SK-MEL-5 (cell line): ENCODE measurements at places on chromosomes 5 and 9. TPM values are rescaled to one million over a fixed set of nuclear protein-coding genes. Genes with fewer than 3 reads are reported as not detected.
A peak's percentile ranks its signal among the peaks of the same experiment; 100 is the strongest.

GRCh38 chr9:70142101-70142500 is 98.5 kb downstream of the MAMDC2 start:
- no peak for DNase-seq

- no peak for DNase-seq
Measured at GRCh38 chr5:111929867-111930266, 172.9 kb upstream of the NREP start.

DNA sequence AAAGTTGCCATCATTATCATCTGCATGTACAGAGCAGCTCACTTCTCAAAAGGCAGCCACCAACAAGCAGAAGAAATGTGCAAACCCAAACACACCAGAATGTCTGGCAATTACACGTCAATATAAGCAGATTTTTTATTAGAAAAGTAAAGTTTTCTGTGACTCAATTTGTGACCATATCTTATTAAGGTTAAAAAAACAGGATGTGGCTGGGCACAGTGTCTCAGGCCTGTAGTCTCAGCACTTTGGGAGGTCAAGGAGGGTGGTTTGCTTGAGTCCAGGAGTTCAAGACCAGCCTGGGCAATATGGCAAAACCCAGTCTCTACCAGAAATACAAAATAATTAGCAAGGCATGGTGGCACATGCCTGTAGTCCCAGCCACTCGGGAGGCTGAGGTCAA is 176.7 kb downstream of the FANCC start:
- DNase-seq = no peak

DNA sequence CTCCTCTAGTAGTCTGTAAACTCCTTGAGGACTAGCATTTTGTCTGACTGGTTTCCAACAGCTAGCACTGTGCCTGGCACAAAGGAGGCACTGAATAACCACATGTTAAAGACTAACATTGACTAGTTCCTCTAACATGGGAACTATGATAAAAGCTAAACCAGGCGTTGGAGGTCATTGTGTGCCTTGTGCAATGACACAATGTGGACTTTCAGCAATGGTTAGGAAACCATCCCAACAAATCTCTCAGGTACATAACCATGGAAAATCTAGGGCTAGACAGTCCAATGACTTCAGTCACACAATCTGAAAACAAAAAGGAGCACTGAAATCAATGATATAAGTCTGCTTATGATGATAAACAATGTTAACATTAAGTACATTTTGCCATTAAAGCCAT is 200.6 kb downstream of the DCP2 start:
- no peak for DNase-seq

- DNase-seq = no peak
Measured at GRCh38 chr5:179595916-179596315, 27.6 kb downstream of the HNRNPH1 start.

DNA sequence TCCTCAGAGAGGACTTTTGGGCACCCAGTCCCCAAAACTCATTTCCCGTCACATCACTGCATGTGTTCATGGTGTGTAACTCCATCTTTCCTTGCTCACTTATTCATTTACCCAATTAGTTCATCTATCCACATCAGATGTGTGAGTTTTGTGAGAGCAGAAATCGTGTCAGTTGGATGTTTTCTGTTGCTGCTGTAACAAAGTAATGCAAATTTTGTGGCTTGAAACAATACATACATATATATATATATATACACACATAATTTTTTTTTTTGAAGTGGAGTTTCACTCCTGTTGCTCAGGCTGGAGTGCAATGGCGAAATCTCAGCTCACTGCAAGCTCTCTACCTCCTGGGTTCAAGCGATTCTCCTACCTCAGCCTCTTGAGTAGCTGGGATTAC is 70.5 kb upstream of the BOD1 start:
- no peak for DNase-seq

DNA sequence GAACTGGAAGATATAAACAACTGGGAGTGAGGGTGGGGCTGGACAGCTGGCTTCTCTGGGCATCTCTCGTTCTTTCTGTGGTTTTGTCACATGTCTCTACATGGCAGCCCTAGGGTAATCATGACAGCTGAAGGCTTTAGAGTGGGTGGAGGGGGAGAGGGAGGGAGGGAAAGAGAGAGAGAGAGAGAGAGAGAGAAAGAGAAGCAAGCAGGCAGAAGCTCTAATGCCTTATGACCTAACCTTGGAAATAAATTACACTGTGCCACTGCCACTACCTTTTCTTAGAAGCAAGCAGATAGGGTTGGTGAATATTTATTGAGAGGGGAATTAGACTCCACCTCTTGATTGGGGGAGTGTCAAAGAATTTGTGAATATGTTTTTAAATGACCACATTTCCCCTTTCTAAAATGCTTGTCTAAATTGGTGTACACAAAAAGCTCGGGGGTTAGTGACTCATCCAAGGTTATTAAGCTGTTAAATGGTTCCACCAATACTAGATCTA is 2.6 kb upstream of the DAPK1 start:
- peak; percentile 91 for DNase-seq

DNA sequence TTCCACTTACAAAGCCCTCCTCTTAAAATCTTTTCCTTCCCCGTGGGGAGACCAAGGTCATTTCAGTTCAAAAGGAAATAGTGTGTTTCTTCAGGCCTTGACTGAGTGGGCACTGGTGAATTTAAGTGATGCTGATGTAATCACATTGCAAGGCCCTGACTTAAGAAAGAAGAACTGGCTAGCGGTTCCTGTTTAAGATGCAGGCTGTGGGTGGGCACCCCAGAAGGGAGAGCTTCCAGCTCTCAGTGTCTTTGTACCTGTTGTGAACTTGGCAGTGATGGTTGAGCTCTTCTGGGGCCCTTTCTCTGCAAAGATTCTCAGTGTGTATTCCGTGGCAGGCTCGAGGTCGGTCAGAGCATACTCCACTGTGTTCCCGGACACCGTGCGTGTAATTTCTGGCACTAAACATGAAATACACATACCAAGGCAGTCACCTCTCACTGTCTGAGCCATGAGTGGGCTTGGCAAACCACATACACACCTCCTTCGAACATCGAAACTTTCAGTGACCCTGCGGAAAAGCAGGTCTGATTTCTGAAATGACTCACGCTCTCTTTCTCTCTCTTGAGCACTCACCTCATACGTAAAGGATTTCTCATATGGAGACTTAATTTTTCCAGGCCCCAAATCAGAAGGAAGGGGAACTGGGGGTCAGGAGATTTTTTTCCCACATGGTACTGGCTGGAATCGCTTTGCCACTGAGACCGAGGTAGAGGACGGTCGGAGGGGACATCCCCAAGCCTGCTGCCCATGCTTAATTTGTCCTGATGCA is 81.9 kb downstream of the TNC start:
- DNase-seq = no peak

GRCh38 chr5:57102905-57103255 is 71.0 kb upstream of the GPBP1 start:
- no peak for DNase-seq

DNA sequence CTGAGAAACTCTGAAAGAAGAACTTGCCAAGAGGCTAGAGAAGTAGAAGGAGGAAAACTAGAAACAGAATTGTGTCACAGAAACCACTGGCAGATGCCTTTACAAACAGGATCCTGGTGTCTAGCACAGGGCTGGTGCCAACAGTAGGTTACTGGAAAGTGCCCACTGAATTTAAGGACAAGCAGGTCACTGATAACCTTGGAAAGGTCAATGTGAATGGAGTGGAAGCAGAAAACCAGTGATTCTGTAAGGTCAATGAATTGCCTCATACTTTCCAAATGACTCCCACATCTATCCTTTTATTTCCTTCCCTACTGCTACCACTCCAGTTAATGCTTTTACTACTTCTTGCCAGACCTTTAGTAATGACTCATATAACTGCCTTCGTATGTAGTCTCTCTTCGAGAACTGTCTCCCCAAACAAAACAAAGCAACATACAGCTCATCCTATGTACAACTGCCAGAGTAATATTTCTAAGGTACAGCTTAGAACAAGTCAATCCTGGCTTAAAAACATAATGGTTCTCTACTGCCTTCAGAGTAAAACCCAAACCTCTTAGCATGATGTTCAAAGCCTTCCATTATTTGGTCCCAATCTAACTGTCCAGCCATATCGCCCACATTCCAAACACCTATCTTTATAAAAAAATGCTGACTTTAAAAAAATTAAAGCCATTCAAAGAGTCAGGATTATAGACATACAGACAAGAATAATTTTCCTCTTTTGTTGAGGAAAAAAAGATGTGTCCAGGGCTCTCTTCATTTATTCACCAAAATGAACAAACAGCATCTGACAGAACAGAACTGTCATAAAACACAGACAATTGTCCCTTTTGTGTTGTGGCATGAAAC is 52.5 kb downstream of the NR3C1 start:
- DNase-seq = peak; percentile 6

DNA sequence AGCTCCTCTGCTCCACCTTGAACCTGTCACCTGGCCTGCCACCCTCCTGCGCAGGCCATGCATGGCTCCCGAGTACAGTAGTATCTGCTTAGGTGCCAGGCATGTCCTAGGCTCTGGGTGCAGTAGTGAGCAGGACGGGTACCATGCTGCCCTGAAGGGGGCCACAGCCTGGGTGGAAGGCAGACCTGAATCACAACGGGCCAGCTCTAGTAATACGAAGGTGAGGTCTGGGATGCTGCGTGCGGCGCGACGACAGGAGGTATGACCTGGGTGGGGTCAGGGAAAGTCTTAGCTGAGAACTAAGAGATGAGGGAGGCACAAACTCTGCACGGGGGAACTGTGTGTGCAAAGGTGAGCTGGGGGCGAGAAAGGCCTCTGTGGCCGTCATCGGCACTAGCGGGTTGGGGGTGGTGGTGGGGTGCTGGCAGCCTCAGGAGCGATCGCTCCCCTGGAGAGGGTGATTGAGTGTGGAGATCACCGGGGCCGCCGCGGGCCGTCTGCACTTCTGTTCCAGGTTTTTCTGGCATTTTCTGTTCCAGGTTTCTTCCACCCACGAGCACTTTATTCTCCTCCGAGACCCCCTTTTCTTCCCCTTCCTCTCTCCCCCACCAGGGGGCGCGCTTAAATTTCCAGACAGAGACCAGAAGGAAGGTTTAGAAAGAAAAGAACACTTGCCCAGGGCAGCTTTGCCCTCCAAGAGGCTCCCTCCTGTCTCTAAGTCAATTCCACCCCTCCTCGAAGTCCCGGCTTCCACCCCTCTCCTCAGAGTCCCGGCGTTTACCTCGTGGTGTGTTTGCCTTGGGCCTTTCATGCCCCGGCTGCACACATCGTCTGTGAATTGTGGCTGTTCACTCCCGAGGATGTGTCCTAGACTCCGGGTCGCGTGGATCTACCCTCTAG is 15.1 kb downstream of the PDLIM4 start:
- DNase-seq = peak; percentile 79

DNA sequence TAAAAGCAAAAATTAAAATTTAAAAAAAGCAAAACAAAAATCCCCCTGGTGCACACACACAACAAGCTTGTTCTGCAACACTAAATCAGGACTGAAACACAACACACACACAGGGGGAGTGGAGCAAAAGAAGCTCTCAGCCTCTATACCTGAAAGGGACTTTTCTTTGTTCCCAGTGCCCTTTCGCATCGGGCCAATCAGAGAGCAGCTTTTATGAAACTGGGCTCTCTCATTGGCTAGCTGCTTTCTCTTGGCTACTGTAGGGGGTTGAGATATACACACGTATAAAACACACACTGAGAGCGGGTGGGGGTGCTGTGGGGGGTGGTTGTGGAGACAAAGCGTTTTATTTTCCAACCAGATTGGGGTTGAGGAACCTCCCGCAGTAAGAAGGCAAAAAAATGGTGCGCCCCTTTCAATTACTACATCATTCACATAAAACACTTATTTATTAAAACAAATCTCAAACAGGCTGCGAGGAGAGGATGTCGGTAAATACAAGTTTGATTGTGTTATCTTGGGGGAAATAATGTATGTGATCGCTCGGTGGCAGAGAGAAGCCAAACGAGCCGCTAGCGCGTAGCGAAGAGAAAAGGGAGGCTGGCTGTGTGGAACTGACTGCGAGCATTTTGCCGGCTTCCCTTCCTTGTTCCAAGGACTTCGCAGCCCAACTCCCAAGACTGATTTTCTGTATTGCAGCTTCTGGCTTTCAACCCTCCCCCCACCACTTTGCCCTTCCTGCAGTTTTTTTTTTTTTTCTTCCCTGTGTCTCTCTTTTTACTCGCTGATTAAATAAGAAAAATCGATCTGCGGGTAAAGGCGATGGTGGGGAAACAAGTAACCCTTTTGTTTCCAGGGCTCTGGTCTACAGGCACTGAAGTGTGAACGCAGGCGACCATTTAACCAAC is 2.5 kb upstream of the ZNF608 start:
- peak; percentile 97 for DNase-seq

- no peak for DNase-seq
Measured at GRCh38 chr5:136242136-136242535, 49.2 kb upstream of the SMIM32 start.

DNA sequence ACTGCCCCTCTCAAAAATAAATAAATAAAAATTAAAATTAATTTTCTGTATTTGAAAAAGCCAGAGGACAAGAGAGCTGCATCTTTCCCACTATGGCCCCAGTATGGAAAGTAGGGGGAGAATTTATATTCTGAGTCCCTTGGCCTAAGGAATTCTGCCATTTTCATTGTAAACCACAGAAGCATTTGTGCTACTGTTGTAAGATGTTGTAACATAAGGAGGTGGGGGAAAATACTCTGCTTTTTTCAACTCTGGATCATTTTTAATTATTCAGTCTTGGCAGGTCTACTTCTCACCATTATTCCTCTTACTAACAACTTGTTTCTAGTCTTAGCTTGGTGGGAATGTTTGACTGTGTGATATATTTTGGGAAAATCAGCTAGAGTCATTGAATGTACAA is 52.3 kb upstream of the APC start:
- DNase-seq = no peak

- no peak for DNase-seq
Measured at GRCh38 chr5:37501152-37501551, 122.0 kb downstream of the WDR70 start.

PCDHGB4 gene
- 0.08 and 0.26 TPM in 2 replicates for total RNA-seq

ZNF354C gene
- total RNA-seq = 1.9 and 2.1 TPM in 2 replicates

ACSL6 gene
- 0.05 and 0.45 TPM in 2 replicates for total RNA-seq

CYLC2 gene
- total RNA-seq = not detected in 2 replicates

FBXL17 gene
- 7.2 and 10.0 TPM in 2 replicates for total RNA-seq

ESM1 gene
- total RNA-seq = not detected in 2 replicates
